ENCODE measurements at places on chromosomes 6 and 20.

GRCh38 chr6:43993881-43994523 is 133.2 kb downstream of the MRPL14 start:
- no peak for DNase-seq

DNA sequence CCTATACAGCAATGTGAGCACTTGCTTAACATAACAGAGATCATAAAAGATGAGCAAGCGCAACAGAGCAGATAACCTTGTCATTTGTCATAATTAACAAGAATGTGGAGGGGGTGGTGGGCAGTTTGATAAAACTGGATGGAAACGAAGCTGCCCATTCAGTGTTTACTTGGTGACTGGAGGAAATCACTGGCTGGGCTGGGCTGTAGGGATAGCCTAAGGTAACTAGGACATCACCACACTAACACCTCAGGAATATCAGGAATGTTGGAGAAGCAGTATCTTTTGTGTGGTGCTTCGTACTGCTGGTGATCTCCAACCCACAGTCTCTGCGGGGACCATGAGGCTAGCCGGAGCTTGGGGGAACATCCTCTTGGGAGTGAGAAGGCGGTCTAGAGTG is 218.4 kb downstream of the HIVEP2 start:
- DNase-seq = no peak

- no peak for DNase-seq
Observed at GRCh38 chr6:47179286-47179685, 130.4 kb downstream of the TNFRSF21 start.

DNA sequence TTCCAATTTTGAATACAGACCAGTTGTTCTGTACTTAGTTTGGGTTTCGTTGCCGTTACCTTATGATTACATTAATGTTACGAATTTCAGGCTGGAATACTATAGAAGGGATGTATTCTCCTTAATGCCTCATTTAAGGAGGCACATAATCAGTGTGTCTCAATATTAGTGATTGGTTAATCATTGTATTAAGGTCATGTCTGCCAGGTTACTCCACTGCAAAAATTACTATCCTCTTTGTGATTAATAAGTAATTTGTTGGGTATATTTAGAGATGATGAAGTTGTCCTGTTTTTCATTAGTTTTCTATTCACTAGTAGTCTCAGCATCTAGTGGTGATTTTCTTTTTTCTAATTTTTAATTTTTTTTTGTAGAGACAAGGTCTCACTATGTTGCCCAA is 66.3 kb downstream of the CBFA2T2 start:
- DNase-seq = no peak

- DNase-seq = no peak
Observed at GRCh38 chr6:25478973-25479372, 173.0 kb upstream of the SCGN start.

GRCh38 chr6:31545291-31545690 is 1.1 kb downstream of the ATP6V1G2 start:
- DNase-seq = no peak

- no peak for DNase-seq
Observed at GRCh38 chr6:42454428-42454791, 2.7 kb upstream of the TRERF1 start.

DNA sequence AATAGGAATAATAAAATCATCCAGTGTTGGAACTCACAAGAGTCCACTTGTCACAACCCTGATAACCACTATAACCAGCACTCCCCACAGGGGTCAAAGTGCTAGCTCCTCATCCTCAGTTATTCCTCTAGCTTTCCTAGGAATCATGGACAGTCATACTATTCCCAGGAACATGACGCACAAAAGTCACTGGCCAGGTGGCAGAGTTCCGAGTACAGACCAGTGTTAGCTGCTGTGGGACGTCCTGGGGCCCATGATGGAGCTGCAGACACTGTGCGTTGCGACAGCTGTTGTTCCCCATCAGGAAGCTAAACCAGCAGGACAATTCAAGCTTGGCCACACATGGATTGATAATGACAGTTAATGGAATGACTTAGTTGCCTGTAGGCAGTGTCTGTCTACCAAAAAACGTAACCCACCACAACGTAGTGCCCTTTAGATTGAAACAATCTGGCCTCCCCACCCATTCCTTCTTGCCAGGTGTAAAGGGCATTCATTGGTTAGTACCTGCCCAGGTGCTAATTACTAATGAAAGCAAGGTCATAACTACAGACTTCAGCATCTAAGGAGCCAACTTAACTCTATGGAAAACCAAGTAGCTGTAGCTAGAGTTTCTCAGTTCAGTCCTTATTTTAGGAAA is 17.4 kb downstream of the EZR start:
- no peak for DNase-seq

- DNase-seq = no peak
Observed at GRCh38 chr6:6346427-6347023, 26.1 kb upstream of the F13A1 start.

DNA sequence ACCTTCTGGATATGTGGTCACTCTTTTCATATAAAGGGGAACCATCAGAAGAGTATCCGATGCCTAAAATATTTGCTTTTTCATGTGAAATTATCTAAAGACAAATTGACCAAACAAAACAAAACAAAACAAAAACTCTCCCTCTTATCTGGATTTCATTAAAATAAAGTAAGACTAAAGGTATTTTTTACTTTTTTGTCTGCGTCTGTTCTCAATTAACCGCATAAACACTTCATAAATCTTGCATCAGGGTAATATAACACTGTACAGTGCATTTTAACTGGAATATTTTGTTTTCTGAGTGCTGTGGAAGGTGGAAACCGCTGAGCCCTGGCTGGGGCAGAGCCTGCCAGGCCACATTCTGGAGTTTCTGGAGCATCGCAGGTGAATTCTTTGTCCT is 234.1 kb upstream of the ZFP64 start:
- no peak for DNase-seq

GRCh38 chr6:126030045-126030444 is 43.7 kb downstream of the TRMT11 start:
- no peak for DNase-seq

GRCh38 chr20:43416591-43417228 is 41.0 kb upstream of the SRSF6 start:
- no peak for DNase-seq

GRCh38 chr20:32034581-32035425 is 17.2 kb upstream of the HCK start:
- no peak for DNase-seq

- DNase-seq = no peak
Observed at GRCh38 chr6:161273274-161273751, 548 bp downstream of the AGPAT4 start.

- DNase-seq = no peak
Observed at GRCh38 chr20:63610581-63611435, 16.1 kb downstream of the GMEB2 start.

GRCh38 chr20:22346716-22347115 is 237.7 kb downstream of the FOXA2 start:
- DNase-seq = no peak

- no peak for DNase-seq
Observed at GRCh38 chr6:6882592-6882991, 225.2 kb upstream of the RREB1 start.

DNA sequence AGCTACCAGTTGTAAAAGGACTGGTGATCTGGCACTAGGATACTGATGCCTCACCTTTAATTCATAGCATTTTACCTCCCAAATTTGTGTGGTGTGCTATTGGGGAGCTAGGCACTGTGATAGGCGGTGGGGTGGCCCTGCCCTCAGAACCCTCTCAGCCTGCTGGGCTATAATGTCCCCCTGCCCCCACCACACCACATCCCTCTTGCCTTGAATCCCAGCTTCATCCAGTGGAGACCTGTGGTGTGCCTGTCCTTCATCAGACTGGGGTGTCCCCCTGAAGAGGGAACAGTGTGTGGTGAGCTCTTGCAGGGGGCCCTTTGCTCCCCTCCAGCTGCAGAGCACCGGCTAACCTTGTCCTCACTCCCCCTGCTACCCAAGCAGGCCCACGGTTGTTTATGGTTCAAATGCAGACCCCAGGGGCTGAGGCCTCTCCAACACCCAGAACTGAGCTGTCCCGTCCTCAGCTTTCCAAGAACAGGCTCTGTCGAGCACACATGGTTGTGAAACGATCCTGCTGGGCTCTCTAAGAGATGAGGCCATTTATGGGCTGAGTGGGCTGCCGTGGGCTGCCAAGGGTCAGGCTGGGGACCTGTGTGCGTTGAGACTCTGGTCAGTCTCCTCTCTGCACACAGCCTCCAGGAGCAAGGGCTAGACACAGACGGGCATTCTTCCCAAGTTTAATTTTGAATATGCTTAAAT is 26.9 kb upstream of the VEGFA start:
- no peak for DNase-seq

Measured in stimulated activated CD8-positive, alpha-beta memory T cell treated with anti-CD3 and anti-CD28 coated beads, Interleukin-15, amount 100 ng/mL, for 4 hours (primary cell).